ENCODE measurements at places on chromosomes 6 and 20.
A peak's percentile ranks its signal among the peaks of the same experiment; 100 is the strongest.

- peak; percentile 42 for DNase-seq
Observed at GRCh38 chr20:59495894-59496510, 108.3 kb upstream of the PHACTR3 start.

GRCh38 chr20:19501476-19502115, 256.5 kb upstream of the RIN2 start:
- no peak for DNase-seq

DNA sequence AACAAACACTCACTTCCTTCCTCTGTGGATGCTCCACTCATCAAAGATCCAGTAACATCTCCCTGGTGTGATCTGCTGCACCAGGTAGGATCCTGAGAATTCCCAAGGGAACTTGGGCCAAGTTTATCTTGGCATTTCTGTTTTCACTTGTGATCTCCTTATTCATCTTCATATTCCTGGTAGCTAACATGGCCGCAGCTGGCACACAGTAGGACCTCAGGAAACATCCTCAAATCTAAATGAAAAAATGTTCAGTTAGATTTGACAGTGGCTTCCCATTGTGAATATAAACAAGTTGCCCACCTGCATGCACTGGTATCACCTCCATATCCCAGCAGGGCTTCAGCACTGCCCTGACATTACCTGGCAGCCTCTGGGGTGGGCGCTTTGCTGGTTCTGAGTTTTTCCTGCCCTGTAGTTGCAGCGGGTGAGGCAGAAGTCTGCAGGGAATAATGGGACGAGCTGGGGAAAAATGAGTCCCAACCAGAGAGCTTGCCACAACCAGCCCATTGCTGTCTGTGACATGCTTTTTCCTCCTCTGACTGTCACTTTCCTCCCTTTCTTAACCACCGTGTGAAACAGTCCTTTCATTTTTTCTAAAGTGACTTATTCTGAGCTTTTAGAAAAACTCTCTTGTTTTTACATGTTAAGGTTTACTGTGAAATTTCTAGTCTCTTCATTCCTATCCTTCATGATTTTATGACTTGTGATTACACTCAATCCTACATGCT, 9.4 kb upstream of the DSTN start:
- no peak for DNase-seq

GRCh38 chr6:141260627-141261015, 872.1 kb upstream of the GJE1 start:
- DNase-seq: no peak

GRCh38 chr20:43870484-43870883, 44.2 kb upstream of the TOX2 start:
- no peak for DNase-seq

DNA sequence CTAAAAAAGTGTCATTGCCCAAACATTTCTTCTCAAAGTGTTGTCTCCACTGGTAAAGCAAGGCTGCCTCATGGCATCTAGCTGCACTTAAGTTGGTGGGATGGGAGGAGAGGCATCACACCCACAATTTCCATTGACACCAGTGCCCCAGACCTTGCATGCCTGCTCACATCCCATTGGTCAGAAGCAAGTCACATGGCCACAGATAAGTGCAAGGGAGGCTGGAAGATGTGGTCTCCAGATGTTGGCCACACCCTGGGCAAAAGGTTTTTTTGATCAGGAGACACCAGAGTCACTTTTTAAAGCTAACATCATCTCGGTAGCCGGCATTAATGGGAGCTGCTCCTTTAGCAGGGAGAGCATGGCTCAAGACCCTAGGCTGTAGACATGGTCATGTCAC, 157.1 kb upstream of the CST7 start:
- DNase-seq: no peak

GRCh38 chr20:57224641-57225138, 41.8 kb downstream of the BMP7 start:
- no peak for DNase-seq

DNA sequence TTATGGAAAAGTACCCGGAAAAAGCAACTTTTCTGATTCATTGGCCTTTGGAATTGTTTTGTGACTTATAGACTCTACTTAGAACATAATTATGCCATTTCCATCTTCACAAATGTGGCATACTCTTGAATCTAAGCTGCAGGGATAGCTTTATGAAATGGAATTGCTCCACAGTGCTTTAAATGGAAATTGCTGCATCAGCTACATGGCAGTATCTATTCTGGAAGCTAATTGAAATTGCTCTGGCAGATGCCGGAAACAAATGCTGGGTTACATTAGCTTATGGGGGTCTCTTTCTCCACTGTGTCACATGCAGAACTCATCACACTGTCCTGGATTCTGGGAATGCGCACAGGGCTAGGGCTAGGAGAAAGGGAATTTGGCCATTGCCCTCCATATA, 108.9 kb downstream of the SAMD5 start:
- DNase-seq: no peak

DNA sequence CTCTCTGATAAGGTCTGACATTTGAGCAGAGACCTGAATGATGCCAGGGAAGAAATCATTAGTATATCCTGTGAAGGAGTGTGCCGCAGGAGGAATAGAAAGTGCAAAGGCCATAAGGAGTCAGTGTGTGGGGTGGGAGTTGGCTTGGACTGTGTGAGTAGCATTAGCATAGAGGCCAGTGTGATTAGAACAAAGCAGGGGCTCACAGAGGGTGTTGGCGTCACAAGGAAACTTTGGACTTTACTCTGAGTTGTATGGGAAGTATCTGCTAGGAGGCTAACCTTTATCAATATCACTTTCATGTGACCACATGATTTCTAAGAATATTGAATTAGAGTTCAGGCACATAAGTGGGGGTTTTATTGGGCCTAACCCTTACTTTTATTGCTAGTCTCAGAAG, 12.1 kb downstream of the TMEM200A start:
- DNase-seq: no peak

DNA sequence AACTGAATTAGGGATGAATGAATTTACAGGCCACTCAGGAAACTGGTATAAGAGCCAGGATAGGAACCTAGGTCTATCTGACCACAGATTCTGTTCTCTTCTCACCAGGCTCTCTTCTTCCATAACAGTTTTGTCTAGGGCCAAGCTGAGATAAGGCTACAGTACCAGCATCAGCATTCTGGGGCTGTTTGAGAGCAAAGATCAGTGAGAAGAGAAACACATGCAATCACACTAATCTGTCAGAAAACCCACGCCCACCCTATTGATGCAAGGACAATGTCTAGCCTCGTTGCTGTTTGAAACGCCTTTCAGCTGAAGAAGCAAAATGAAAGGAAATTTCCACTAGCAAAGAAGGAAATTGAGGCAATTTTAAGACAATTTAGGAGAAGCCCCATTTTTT, 137.7 kb downstream of the LCA5 start:
- no peak for DNase-seq

GRCh38 chr6:111653434-111653833, 47.8 kb upstream of the TRAF3IP2 start:
- no peak for DNase-seq

Measured in CD4-positive, alpha-beta T cell treated with Interferon gamma for 1 hour (primary cell).